T-cell (primary cell): ENCODE measurements at places on chromosomes 1 and 21. TPM values are rescaled to one million over a fixed set of nuclear protein-coding genes. Genes with fewer than 3 reads are reported as not detected.

- no peak for DNase-seq
These were observed 26.1 kb downstream of the CD58 start for GRCh38 chr1:116544588-116545358.

DNA sequence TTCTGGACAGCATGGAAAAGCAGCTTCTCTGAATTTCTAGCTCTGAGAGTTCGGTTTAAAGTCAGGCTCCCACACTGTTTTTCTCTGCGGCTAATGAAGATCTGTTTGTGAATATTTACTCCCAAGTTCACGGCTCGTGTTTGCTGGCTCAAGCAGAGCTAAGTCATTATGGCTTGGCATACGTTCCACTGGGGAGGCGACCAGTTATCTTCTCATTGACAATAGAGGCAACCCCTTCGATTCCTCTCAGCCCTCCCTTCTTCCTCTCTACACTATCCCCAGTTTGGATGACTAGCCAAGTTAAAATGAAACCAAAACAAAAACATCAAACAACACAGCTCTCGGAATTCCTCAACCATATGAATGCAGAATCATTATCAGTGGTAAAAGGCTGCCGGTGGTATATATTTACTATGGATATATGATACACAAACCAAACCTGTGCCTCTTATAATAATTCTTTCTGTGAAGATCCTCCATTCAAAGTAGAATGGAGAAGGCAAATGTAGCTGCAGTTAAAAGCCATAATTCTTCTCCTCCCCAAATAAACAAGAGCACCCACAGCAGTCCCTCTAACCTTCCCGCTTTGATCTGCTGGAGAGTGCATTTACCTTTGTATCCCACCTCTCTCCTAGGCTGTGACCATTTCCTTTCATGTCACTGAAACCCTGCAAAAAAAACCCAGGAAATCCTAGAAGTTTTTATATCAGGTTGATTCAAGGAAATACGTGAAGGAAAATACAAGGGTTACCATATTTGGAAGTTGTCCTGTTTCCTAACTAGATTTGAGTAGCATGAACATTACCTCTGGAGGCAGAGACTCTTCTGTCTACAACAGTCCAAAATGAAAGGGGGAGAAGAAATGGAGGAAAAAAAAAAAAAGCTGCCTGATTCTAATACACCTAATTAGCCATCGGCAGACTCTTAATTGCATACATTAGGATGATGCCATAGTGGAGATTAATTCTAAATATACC, 108.3 kb upstream of the USH2A start:
- DNase-seq = no peak

The UMODL1 gene
- 0.92 TPM for total RNA-seq

DNA sequence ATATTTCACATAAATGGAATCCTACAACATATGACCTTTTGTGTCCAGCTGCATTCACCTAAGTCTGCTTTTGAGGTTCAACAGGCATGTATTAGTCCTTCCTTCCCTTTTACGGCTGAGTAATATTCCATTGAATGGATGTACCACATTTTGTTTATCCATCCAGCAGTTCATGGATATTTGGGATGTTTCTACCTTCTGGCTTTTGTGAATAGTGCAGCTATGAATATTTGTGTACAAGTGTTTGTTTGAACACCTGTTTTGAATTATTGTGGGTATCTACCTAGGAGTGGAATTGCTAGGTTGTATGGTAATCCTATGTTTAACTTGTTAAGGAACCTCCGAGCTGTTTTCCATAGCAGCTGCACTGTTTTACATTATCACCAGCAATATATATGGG, 62.3 kb upstream of the DESI2 start:
- DNase-seq = no peak

GRCh38 chr1:8165595-8166360, 139.7 kb upstream of the ERRFI1 start:
- no peak for DNase-seq

The CHI3L1 gene
- total RNA-seq = not detected

DNA sequence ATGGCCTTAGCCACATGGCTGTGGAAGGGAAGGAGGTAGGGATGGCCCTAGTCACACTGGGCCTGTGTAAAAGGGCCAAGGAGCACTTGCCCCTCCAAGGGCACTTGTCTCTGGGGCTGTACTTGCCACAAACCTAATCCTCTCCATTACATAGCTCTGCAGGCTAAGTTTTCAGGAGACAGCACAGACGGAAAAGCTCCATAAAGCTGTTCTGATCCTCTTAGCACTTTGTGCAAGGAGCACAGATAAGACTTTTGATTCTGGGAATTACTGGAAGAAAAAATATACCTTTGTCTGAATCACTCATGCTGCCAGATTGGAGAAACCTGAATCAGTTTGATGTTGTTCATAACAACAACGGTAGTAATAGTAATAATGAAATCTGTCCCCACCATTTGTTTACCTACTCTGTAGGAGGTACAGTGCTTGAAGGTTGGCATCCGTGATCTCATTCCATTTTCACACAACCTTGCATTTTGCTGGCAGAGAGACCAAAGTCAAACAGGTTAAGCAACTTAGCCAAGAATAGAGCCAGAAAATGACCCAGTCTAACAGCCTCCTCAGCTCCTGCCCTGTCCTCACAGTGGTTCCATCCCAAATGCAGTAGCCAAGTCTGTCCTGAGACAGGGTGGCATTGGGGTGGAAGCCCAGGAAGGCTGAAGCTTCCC, 207.1 kb downstream of the ROR1 start:
- no peak for DNase-seq

GRCh38 chr1:159959451-159959850, 5.4 kb upstream of the SLAMF9 start:
- no peak for DNase-seq

DNA sequence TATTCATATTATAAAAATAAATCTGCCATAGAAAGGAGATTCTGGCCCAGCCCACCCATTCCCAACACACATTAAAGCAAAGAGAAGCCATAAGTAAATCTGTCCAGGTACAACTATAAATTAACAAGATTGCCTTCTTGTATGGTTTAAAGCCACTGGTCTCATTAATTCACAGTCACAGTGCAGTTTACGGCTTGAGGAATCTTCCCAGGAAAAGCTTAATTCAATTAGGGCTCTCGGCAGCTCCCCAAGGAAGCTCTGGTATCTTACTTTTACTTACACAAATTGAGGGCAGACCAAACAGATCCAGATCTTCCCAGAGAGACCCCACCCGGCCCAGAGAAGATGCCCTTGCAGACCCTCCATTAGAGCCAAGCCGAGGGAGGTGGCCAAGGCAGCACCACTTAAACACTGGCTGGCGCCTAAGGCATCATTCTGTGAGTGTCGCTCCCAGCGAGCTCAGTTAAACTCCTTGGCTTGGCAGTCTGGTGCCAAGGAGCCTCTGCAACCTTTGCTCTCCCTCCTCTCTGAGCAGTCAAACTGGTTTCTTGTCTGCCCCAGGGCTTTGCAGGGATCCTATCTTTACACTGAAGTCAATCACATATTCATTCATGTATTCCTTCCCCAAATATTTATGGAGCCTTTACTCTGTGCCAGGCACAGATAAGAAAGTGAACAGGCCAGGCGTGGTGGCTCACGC, 10.7 kb downstream of the SLC9A1 start:
- no peak for DNase-seq

DNA sequence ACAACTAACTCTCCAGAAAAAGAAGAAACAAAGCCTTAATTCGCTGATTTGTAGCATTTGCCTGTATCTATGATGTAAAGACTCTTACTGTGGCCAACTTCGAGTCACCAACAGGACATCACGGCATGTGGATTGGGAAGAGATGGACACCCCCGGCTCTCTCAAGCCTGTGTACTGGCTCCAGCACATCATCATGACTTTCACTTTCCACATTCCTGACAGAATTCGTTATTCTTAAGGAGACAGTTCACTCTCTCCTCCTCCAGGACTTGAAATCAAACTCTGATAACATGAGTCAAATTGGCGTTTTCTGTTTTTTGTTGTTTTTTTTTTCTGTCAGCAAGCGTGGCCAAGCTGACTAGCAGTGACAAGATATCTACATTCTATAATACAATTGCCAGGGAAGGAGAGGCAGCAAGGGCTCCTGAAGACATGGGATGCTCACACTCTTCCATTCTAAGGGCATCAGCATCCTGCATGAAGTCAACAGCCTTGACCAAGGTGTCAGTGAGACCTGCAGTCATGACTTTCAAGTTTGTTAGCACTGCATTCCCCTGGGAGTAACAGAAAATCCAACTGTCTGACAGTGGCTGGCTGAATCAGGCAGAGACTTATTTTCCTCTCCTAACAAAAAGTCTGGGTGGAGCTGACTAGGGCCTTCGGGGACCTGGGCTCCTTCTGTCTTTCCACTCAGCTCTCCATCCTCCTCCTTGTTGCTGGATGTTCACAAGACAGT, 13.3 kb upstream of the TRAF3IP3 start:
- no peak for DNase-seq

The EPHA8 gene
- total RNA-seq = not detected

The CCSAP gene
- 11.4 TPM for total RNA-seq

GRCh38 chr1:5598824-5599395, 393.3 kb downstream of the NPHP4 start:
- no peak for DNase-seq

The CD52 gene
- 994 TPM for total RNA-seq

- DNase-seq = no peak
These were observed 21.9 kb upstream of the MEF2D start for GRCh38 chr1:156522443-156522970.

The C1orf185 gene
- not detected for total RNA-seq

The DPH2 gene
- 22.1 TPM for total RNA-seq

DNA sequence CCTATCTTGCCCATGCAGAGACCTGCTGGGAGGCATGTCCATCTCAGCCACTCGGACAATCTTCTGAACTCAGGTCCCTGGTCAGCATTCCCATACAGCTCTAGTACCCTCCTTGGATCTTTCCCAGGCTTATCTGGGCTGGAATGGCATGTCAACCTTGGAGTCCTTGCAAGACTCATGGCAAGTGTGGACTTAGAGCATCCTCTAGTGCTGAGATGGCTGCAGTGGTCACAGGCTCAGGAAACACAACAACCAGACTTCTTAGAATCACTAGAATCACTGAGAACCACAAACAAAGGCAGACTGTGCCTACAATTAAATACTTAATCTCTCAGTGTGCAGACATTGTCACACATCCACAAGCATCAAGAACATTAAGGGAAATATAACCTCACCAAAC, 73.1 kb upstream of the TSHB start:
- DNase-seq = no peak

- DNase-seq = no peak
These were observed 16.9 kb upstream of the KIAA0040 start for GRCh38 chr1:175209493-175209921.

GRCh38 chr1:51650198-51650597, 33.3 kb downstream of the OSBPL9 start:
- DNase-seq = no peak

GRCh38 chr21:29670228-29670627, 269.6 kb downstream of the GRIK1 start:
- DNase-seq = no peak

- no peak for DNase-seq
These were observed 54.5 kb downstream of the TM2D1 start for GRCh38 chr1:61670445-61670844.

The NR0B2 gene
- not detected for total RNA-seq

The LRRC53 gene
- total RNA-seq = not detected

DNA sequence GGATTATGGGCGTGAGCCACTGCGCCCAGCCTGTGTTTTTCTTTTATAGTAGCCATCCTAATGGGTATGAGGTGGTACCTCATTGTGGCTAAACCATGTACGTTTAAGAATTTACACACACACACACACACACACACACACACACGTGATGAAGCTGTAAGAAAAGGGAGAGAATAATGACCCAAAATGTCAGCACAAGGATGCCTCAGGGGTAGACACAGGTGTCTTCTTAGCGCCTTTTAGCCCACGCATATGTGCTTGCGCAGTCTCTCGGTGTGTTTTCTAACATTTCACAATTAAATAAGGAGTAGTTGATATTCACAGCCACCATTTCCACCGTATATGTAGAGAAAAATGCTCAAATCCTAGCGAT, 782 bp upstream of the PFKL start:
- peak; percentile 16 for DNase-seq

DNA sequence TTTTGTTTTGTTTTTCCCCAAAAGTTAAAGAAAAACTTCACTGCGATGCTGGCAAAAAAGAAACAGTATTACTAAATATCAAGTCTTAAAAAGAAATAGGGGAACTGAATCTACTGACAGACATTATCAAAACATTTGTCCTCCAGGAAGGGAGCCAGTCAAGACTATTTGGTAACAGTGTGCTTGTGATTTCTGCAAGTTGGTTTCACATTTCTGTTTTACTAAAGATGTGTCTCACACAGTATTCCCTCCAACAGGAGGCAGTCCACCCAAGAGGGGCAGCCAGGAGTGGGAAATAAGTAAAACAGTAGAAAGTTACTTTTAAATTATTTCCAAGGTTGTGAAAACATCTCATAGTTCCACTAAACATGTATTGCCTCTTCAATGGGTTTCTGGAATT, 74.4 kb upstream of the SDC3 start:
- DNase-seq = no peak

GRCh38 chr1:95094923-95095322, 22.2 kb upstream of the ALG14 start:
- no peak for DNase-seq

The IPO9 gene
- 28.2 TPM for total RNA-seq

DNA sequence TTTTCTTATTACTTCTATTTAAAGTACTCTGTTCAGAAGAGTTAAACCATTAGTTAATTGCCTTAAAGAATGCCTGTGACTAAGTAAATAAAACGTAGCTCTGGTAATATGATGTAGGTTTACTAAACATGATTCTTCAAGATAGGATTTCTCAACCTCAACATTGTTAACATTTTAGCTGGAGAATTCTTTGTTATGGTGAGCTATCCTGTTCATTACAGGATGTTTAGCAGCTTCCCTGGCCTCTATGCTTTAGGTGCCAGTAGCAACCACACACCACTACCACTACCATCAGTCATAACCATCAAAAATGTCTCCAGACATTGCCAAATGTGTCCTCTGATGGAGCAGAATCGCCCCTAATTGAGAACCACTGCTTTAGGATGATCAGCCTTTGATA, 10.7 kb downstream of the RPF1 start:
- no peak for DNase-seq

DNA sequence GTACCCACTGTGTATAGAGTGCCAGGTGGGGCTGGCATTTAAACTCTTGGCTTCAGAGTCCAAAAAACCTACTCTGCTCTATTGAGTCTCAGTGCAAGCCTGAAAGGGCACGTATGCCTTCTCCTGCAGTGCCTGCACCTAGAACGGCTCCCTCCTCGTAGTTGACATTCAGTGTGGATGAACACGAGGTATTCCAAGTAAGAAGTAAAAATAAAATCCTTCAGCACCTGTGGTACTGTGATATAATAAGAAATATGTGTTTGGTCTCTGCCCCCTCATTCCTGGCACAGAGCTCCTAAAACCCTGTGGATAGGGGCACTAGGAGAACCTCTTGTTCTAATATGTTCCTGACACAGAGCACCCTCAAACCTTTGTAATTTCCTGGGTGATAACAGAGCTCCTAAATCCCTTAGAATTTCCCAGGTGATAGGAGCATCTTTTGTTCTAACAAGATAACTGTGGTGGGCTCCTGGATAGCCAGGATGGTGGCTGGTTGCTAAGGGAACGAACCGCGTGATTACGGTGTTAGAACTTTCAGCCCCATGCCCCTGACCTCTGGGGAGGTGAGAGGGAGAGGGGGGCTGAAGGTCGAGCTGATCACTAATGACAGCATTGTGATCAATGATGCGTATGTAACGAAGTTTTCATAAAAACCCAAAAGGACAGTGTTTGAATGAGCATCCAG, 16.8 kb downstream of the UCK2 start:
- DNase-seq = no peak
